ENCODE measurements at places on chromosomes 11 and 22. TPM values are rescaled to one million over a fixed set of nuclear protein-coding genes. Genes with fewer than 3 reads are reported as not detected.

The OR51B2 gene
- 0.80 TPM for total RNA-seq

The MMP8 gene
- not detected for total RNA-seq

The ASCL2 gene
- total RNA-seq: not detected

The SIK3 gene
- 49.9 TPM for total RNA-seq

The GSTT2 gene
- 1.7 TPM for total RNA-seq

The OR6A2 gene
- total RNA-seq: not detected

The NAV2 gene
- 16.3 TPM for total RNA-seq

The MACROD1 gene
- 469 TPM for total RNA-seq

The PIWIL4 gene
- total RNA-seq: 0.73 TPM

- DNase-seq: no peak
These were observed 90.5 kb downstream of the MYEOV start for GRCh38 chr11:69384251-69385143.

- no peak for DNase-seq
These were observed 7.0 kb downstream of the SEPTIN3 start for GRCh38 chr22:41976070-41976901.

DNA sequence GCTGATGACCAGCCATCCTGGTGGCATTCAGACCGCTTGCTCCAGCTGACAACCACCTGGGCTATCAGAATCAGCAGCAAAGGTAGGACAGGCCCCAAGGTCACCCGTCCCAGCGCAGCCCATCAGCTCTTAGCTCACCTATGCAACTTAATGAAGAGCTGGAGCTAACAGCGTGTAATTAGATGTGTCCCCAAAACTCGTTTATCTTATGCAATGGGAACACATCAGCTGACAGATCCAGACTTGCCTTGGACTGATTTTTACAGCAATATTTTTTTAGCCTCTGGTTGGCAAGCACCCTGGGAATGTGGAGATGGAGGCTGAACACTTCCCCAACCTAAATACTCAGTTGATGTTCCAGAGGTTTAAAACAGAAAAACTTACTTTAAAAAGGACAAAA is 76.0 kb downstream of the PACSIN2 start:
- DNase-seq: no peak

GRCh38 chr11:7532405-7533145 is 18.8 kb downstream of the PPFIBP2 start:
- no peak for DNase-seq

GRCh38 chr11:22807855-22808570 is 21.6 kb downstream of the SVIP start:
- no peak for DNase-seq

DNA sequence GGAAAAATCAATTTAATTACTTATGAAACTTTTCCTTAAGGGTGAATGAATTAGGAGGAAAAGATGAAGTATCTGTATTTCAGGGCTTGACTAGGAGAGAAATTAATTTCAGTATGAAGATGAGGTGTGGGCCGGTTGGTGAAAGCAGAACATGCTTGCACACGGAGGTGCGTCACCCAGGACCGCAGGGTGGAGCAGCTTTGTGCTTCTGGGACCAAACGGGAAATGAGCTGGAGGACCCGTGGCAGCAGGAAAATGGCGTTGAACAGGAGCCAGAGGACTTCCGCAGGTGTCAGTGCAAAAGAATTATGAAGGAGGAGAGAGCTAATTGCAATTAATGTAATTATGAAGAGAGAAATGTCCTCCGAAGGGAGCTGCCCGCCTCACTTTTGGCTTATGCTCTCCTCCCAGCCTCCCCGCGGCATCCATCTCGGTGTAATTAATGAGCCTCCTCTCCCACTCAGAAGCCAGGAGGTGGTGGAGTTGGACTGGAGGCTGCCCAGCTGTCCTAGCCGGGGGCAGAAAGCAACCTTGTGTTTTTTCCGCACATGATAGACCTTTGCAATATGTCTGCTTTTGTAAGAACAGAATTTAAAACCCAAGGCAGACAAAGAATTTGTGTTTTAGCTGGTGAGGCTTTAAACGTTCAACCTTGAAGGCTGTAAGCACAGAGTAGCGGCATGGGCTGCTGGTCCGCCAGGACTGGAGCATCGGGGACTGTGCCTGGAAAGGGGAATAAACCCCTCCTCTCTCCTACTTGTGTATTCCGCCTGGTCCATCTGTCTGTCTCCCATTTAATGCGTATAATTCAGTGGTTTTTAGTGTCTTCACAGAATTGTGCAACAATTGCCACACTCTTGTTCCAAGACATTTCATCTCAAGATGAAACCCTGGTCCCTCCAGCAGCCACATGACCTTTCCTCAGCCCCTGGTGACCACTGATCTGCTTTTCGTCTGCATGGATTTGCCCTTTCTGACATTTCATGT is 180.6 kb downstream of the TBC1D22A start:
- no peak for DNase-seq

DNA sequence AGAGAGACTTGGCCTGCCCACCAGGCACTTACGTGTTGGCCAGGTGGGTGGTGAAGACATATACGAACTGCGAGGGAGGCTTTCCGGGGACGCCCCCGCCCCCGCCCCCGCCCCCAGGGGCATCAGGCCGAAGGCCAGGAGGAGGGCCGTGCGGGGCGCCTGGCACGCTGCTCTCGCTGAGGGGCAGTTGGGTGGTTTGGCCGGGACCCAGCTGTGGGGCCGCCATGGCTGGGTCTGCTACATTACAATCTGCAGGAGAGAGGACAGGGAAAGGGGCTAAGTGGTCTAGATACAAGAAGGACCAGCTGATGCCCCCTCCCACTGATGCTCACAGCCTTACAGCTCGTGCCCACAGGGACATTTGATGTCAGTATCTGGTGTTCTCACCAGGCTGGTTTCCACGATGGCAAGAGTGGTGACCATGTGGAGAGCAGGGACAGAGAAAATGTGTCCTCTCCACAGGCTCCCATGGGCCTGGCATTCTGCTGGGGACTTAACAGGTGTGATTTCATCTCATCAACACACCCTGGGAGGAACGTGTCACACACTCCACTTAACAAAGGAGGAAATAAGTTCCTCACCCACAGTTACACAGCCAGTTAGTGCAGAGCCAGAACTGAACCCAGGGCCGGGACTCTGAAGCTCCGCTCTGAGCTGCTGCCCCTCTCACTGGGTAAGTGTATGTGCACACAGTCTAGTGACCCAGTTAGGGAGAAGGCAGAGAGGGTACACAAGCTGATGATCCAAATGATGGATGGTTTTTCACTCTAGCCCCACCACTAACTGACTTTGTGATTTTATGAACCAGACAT is 19.7 kb downstream of the CXCR5 start:
- DNase-seq: no peak

DNA sequence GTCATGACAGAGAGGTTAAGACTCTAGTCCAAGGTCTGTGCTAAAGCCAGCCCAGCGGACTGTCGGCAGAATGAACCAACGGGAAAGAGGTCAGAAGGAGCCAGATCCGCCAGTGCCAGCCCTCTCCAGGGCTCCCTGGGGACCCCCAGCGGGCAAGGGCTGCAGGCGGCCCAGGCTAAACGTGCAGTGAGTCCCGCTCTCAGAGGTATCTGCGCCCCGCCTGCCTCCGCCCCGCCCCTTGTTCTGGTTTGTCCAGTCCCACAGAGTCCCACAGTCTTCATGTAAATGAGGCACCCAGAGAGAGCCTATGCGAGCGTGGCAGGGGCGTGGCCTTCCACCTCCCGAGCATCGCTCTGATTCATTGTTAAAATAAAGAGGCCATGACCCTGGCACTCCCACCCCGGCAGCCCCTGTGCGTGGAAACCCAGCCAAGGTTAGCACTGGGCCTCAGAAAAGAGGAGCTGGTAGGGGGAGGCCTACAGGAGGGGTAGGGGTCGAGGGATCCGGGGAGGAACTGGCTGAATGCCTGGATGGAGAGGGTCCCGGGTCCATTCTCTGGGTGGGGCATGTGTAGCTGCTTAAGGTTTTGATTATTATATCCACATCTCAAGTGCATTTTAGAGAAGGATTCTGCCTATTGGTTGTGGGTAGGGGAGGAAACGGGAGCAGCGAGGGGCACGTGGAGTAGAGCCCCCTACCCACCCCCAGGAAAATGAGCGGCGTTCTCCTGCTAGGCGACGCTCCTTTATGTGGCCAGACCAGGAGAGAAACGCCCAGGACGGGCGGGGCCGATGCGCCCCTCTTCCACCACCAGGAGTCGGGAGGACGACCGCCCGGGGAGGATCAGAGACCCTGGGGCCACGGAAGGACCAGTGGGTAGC is at the start of gene TRIOBP:
TRIOBP (plus strand) TSS at position 392 of the 881 bp plus-strand sequence. CDS start 4,318 bp downstream, outside the sequence.
- DNase-seq: peak; percentile 97

GRCh38 chr11:76577921-76578653 is 92.5 kb downstream of the LRRC32 start:
- no peak for DNase-seq

DNA sequence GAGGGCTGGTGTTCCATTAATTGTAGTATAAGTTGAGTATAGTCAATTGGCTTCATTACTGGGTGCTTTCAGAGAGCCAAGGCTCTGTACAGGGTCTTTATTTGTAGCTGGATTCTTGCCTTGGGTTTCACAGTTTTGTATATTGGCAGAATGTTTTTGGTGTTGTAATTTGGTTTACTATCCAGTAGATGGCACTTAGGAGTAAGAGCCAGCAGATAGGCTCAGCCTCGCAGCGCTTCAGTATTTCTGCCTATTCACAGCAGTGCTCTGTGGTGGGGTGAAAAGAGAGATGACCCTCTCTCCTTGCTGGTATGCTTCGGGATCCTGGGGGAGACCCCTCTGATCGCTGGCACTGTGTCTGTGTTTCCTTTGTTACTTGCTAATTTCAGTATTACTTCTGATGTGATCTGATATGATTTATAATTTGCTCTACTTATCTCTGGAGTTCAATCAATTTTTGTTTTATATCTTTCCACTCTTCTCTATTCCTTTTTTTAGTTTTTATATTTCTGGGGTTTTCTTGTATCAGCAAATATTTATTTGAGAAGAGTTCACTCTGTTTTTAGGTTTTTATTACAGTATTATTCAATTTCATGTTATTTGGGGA is 52.2 kb downstream of the ANO5 start:
- DNase-seq: peak; percentile 8

DNA sequence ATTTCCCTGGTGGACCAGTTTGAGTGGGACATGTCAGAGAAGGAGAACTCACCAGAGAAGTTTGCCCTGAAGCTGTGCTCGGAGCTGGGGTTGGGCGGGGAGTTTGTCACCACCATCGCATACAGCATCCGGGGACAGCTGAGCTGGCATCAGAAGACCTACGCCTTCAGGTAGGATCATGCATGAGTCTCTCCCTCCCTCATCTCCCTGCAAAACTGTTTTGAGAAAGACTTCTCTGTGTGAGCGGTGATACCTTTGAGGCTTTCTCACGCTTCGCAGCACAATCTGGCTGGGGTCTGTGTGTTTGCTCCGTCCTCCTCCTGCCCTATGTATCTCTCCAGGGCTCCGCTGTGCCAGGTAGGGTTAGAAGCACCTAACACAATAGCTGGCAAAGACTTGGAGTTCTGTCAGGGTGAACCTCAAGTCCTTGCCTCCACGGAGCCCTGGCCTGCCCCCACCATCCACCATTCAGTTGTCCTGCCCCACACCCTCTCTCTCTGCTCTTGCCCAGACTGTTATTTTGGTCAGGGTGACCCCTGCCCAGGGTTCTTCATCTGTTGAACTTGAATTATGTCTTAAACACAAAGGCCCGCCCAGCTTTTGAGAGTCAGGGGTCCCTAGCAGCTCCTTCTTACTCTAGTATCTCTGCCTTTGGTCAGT is 13.4 kb downstream of the DERL3 start:
- no peak for DNase-seq

DNA sequence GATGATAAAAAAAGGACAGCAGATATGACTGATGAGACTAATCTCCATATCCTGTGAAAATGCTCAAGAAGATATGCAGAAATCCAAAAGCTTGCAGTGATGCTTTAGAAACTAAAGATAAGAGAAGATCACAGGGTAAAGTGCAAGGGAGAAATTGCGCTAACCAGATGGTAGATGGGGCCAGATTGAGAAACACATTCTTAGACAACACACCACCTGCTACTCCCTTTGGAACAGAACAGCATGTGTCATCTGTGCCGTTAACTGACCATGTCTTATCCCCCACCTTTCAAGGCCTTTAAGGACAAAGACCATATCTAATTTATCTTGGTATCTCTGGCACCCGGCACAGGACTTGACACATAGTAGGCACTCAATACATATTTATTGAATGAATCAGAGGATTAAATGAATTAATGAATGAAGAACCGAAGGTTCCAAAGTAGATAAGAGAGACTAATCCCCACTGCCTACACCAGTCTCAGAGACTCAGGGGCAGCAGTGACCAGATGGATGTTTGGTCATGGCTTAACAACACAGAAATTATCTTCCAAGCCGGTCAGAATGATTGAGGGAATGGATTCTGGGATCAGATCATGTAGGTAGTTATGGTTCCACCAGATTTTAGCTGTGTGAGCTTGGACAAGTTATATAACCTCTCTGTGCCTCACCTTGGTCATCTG is 12.3 kb upstream of the P2RY2 start:
- peak; percentile 59 for DNase-seq

GRCh38 chr11:65791719-65792213 is 4.9 kb downstream of the OVOL1 start:
- DNase-seq: no peak

- DNase-seq: peak; percentile 60
These were observed 8.8 kb upstream of the OR2AT4 start for GRCh38 chr11:75105462-75105925.

- DNase-seq: peak; percentile 11
These were observed at the start of gene PDGFD for GRCh38 chr11:104164028-104164520. Gene PDGFD (minus strand): TSS chr11:104164147.

GRCh38 chr22:42948294-42948693 is 66.7 kb downstream of the PACSIN2 start:
- DNase-seq: no peak

DNA sequence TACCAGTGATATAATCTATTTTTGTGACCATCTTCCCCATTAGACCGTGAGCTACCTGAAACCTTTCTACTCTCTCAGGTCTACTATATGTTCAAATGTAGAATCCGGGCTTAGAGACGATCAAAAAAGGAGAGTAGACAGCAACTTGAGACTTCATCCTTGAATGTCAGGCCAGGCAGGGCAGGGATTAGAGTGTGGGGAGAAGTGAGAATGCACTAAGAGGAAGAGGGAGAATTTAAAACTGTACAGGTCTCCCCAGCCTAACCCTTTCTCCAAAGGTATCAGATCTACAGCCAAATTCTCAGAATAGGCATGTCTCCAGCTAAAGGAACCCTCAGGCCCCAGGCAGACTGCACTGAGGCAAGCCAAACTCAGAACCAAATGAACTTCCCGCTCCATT is 935 bp downstream of the LAMTOR1 start:
- no peak for DNase-seq

DNA sequence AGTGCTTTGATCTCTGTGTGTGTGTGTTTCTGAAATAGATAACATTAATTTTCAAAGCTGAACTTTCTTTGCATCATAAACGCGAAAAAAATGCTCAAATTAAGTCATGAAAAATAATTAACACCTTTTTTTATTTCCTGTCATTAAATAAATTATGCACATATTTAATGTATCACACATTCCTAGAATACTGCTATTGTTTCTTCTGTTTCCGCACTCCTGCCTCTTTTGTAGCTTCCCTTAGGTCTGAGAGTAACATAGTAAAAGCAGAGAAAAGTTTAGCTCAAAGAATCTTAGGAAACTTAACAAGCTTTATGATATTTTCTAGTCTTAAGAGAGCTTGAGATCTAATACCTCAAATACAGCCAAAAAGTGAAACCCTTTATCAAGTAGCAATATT is 504.2 kb downstream of the JRKL start:
- no peak for DNase-seq
